Spleen (tissue), 13 donors: ENCODE measurements at places on chromosomes 16 and 17. TPM values are rescaled to one million over a fixed set of nuclear protein-coding genes. Genes with fewer than 3 reads are reported as not detected.

GRCh38 chr17:33175562-33175961, 117.5 kb downstream of the ASIC2 start:
- H3K4me1 ChIP-seq = no peaks in the 10 kb centered on the region
- no peaks in the 10 kb centered on the region for H3K36me3 ChIP-seq
- no peak for DNase-seq
- peaks cover 4% of the 10 kb centered on the region for H3K27me3 ChIP-seq
- no peak overlapping the region for H3K27ac ChIP-seq

GRCh38 chr17:40485851-40486521, 15.4 kb downstream of the TNS4 start:
- peak overlapping the region; percentile 57 for H3K27ac ChIP-seq
- no peak for DNase-seq
- no peaks in the 10 kb centered on the region for H3K36me3 ChIP-seq
- H3K4me1 ChIP-seq = peaks cover 25% of the 10 kb centered on the region
- no peak overlapping the region for H3K4me3 ChIP-seq

DNA sequence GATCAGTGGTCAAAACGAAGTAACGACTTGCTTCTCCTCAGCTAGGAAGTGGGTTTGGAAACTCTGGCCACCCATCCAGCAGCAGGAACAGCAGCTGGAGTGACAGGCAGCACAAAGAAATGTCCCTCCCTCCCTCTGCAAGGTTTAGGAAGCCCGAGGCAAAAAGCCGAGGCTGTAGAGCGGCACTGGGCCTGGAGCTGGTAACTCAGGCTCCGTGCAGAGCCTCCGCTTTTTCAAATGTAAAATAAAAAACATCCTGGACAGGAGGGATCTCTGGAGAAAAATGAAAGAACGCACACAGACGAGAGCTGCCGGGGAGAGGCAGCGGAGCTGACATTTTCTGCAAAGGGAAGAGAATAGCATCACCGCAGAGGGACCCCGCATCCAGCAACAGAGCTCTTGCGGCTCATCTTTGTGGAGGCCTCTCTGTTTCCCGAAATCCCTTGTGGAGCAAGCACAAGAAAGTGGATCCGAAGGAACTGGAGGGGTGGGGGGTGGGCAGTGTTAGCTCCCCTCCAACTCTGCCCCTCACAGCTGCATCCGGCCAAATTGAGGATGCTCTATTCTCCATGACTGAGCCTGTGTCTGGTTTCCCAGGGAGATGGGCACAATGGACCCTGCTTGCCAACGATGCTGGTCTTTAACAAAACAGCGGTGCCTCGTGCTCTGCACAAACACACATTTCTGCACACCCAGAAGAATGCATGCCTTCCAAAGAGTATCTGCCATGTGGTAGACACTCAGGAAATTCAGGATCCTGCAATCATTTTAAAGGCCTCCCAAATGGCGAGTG, 335.5 kb upstream of the ZFHX3 start:
- no peak for DNase-seq
- H3K27me3 ChIP-seq = no peaks in the 10 kb centered on the region
- no peak overlapping the region for H3K4me3 ChIP-seq
- no peak overlapping the region for H3K27ac ChIP-seq
- no peaks in the 10 kb centered on the region for H3K36me3 ChIP-seq

DNA sequence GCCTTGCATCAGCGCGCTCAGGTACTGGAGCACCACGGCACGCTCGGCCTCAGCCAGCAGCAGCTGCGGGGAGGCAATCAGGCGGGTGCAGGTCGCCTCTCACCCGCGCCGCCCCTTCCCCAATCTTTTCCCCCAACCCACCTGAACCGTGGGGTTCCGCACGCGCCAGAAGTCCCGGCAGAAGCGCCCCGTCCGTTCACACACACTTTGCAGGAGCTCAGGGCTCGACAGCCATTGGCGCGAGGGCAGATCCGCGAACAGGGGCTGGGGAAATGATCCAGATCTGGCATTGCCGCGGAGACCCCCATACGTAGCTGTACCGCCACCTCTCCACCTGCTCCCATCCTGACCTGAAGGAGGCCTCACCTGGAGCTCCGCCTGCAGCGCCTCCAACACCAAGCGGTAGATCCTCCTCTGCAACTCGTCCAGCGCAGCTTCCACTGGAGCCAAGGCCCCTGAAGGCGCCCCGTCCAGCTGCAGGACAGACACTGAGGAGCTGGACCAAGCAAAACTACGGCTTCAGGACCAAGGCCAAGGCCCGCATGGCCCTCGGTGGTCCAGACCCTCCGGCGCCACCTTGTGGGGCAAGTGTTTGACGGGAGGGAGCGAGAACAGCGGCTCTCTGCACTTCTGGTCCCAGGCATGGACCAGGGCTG, 1.4 kb upstream of the MATCAP1 start:
- peaks cover 12% of the 10 kb centered on the region for H3K36me3 ChIP-seq
- H3K27me3 ChIP-seq = peaks cover 32% of the 10 kb centered on the region
- H3K27ac ChIP-seq = no peak overlapping the region
- H3K4me3 ChIP-seq = peak overlapping the region; percentile 70
- H3K4me1 ChIP-seq = peaks cover 11% of the 10 kb centered on the region
- DNase-seq = peak; percentile 96

- H3K4me3 ChIP-seq = no peak overlapping the region
- no peaks in the 10 kb centered on the region for H3K4me1 ChIP-seq
These were observed 42.3 kb upstream of the NOL11 start for GRCh38 chr17:67675481-67675880.

GRCh38 chr17:49259663-49260010, 29.1 kb upstream of the PHOSPHO1 start:
- no peaks in the 10 kb centered on the region for H3K36me3 ChIP-seq
- DNase-seq = no peak
- H3K4me3 ChIP-seq = peak overlapping the region; percentile 54
- H3K27ac ChIP-seq = peak overlapping the region; percentile 73

- H3K27me3 ChIP-seq = no peaks in the 10 kb centered on the region
- DNase-seq = no peak
- H3K36me3 ChIP-seq = no peaks in the 10 kb centered on the region
- no peak overlapping the region for H3K27ac ChIP-seq
- H3K4me1 ChIP-seq = no peaks in the 10 kb centered on the region
These were observed 573.4 kb downstream of the CDH13 start for GRCh38 chr16:83200005-83200779.

- H3K4me1 ChIP-seq = peaks cover 8% of the 10 kb centered on the region
- no peak overlapping the region for H3K4me3 ChIP-seq
These were observed 53.3 kb upstream of the CCL2 start for GRCh38 chr17:34201767-34202166.

DNA sequence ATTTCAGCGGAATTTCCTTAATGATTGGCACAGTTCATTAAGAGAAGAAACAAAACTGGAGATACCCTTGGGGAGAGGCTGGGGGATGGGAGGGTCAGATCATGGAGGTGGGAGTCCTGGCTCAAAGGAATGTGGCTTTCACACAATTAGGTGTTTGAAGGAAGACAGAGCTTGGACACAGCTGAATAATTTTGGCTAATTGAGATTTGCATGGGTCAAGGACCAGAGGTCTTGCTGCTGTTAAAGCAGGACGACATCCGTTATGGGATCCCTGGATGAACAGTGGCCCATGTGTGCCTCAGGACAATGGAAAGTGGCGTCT, 160.3 kb downstream of the HS3ST3B1 start:
- no peaks in the 10 kb centered on the region for H3K36me3 ChIP-seq
- no peak overlapping the region for H3K4me3 ChIP-seq
- H3K27me3 ChIP-seq = no peaks in the 10 kb centered on the region
- no peaks in the 10 kb centered on the region for H3K4me1 ChIP-seq
- no peak for DNase-seq

GRCh38 chr17:50423553-50424159, 2.4 kb upstream of the ACSF2 start:
- no peaks in the 10 kb centered on the region for H3K36me3 ChIP-seq
- no peaks in the 10 kb centered on the region for H3K27me3 ChIP-seq
- H3K27ac ChIP-seq = no peak overlapping the region
- DNase-seq = no peak

DNA sequence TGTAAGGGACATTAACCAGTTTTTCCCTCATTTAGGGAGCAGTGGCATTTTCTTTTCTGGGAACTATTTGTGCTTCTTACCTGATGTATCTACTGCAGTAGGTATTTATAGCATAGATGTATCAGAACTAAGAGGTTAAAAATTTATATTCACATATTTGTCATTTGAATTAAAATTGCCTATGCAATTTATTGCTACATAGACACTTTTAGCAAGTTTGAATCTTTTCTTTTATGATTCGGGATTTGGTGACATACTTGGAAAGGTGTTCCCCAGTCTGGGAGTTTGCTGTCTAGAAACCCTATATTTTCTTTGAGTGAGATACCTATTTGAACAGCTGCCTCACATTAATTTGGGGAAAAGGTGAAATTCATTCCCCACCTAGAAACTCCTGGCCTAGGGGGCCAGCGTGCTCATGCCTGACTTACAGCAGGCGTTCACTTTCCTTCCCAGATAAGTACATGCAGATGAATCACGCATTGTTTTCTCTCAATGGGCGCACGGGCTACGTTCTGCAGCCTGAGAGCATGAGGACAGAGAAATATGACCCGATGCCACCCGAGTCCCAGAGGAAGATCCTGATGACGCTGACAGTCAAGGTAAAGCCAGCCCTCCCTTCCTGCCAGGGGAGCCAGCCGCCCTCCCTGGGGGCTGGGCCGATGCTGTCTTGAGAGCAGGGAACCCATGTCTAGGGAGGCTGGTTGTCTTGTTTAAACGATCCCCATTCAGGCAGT, 73.8 kb downstream of the SDR42E1 start:
- H3K27ac ChIP-seq = no peak overlapping the region
- no peak for DNase-seq
- peaks cover 2% of the 10 kb centered on the region for H3K36me3 ChIP-seq
- no peak overlapping the region for H3K4me3 ChIP-seq

GRCh38 chr16:82504836-82505235, 121.9 kb upstream of the CDH13 start:
- no peaks in the 10 kb centered on the region for H3K27me3 ChIP-seq
- no peaks in the 10 kb centered on the region for H3K4me1 ChIP-seq
- no peaks in the 10 kb centered on the region for H3K36me3 ChIP-seq
- no peak overlapping the region for H3K27ac ChIP-seq
- DNase-seq = no peak

GRCh38 chr16:79286646-79287423, 313.7 kb downstream of the MAF start:
- no peak overlapping the region for H3K27ac ChIP-seq
- H3K4me3 ChIP-seq = peak overlapping the region; percentile 16
- peak; percentile 89 for DNase-seq
- H3K36me3 ChIP-seq = no peaks in the 10 kb centered on the region
- peaks cover 19% of the 10 kb centered on the region for H3K4me1 ChIP-seq

DNA sequence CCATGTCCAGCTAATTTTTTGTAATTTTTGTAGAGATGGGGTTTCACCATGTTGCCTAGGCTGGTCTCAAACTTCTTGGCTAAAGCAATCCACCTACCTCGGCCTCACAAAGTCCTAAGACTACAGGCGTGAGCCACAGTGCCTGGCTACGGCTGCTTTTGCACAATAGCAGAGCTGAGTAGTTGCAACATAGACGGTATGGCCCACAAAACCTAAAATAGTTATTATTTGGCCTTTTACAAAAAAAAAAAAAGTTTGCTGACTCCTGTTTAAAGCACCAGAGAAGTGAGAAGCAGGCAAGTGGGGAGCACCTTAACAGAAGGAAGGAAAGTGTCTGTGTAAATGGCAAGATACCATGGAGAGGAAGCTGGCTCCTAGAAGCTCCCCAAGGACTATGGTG, 5.3 kb upstream of the HSF5 start:
- H3K4me1 ChIP-seq = no peaks in the 10 kb centered on the region
- no peak overlapping the region for H3K4me3 ChIP-seq
- H3K36me3 ChIP-seq = peaks cover 18% of the 10 kb centered on the region
- H3K27me3 ChIP-seq = no peaks in the 10 kb centered on the region
- DNase-seq = no peak

- peaks cover 46% of the 10 kb centered on the region for H3K4me1 ChIP-seq
- H3K27me3 ChIP-seq = no peaks in the 10 kb centered on the region
- peaks cover 26% of the 10 kb centered on the region for H3K36me3 ChIP-seq
- DNase-seq = no peak
- H3K27ac ChIP-seq = no peak overlapping the region
- no peak overlapping the region for H3K4me3 ChIP-seq
These were observed 10.6 kb downstream of the NAA60 start for GRCh38 chr16:3454093-3454492.

GRCh38 chr16:75446416-75446815, 13.1 kb upstream of the CFDP1 start:
- H3K36me3 ChIP-seq = no peaks in the 10 kb centered on the region
- H3K4me1 ChIP-seq = no peaks in the 10 kb centered on the region
- H3K27ac ChIP-seq = no peak overlapping the region
- H3K4me3 ChIP-seq = no peak overlapping the region
- DNase-seq = no peak
- no peaks in the 10 kb centered on the region for H3K27me3 ChIP-seq

DNA sequence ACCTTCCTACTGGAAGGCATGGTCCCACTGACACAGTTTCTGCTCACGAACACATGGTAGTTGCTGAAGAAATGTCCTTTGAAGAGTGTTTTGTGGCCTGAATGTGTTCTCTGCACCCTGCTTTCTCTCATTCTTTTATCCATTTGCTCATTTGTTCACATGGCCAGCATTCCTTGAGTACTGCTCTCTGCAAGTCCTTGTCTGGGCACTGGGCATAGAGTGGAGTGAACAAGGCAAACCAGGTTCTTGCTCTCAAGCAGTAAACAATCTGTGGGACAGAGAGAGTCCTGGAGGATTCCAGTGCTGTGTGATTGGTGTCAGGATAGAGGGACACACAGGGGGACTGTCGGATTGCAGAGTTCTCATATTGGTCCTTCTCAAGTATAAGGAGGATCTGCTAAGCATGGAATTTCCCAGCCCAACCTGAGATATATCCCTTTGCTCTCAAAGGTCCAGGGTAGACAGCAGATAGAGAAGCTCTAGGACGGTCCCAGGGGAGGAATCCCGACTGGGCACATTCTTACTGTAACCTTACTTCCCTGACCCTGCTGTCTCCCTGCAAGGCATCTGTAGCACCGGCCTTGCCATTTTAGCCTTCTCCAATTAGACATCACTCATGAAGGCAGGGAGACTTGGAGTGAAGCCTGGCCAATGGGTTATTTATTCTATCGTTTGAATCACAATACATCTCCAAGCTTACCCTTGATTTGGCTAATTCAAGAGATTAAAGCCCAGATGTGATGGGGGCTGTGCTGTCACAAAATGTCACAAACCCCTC, 32.3 kb downstream of the ARL4D start:
- DNase-seq = no peak
- H3K4me3 ChIP-seq = no peak overlapping the region
- no peak overlapping the region for H3K27ac ChIP-seq
- H3K27me3 ChIP-seq = peaks cover 29% of the 10 kb centered on the region
- H3K4me1 ChIP-seq = no peaks in the 10 kb centered on the region
- no peaks in the 10 kb centered on the region for H3K36me3 ChIP-seq

DNA sequence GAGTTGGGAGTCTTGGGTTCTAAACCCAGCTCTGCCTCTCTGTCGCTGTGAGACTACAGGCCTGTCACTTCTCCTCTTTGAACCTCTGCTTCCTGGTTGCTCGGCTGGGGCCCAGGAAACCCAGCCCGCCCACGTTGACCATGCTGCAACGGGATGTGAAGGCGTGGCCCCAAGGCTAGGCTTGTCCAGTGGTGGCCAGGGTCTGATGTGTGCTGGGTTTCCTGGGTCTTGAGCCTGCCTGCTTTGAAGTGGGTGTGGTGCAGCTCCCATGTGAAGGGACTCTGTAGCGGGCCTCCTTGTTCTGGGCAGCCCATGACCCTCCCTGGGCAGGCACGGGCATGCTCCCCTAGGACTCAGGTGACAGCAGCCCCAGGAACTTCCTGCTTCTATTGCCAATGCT, 82.3 kb downstream of the SDR42E1 start:
- peaks cover 91% of the 10 kb centered on the region for H3K36me3 ChIP-seq
- no peaks in the 10 kb centered on the region for H3K4me1 ChIP-seq
- no peak overlapping the region for H3K4me3 ChIP-seq
- no peak overlapping the region for H3K27ac ChIP-seq
- DNase-seq = no peak

The CHST6 gene
- 0.06 TPM for polyA plus RNA-seq

The IRX6 gene
- polyA plus RNA-seq = 0.08 TPM

The NPIPA1 gene
- polyA plus RNA-seq = 61.2 TPM

The PRAC1 gene
- not detected for polyA plus RNA-seq

The CTRB1 gene
- polyA plus RNA-seq = 0.59 TPM
